ENCODE measurements at places on chromosomes 1 and 21.

GRCh38 chr1:176073524-176074157 is 133.4 kb downstream of the COP1 start:
- no peak for DNase-seq

DNA sequence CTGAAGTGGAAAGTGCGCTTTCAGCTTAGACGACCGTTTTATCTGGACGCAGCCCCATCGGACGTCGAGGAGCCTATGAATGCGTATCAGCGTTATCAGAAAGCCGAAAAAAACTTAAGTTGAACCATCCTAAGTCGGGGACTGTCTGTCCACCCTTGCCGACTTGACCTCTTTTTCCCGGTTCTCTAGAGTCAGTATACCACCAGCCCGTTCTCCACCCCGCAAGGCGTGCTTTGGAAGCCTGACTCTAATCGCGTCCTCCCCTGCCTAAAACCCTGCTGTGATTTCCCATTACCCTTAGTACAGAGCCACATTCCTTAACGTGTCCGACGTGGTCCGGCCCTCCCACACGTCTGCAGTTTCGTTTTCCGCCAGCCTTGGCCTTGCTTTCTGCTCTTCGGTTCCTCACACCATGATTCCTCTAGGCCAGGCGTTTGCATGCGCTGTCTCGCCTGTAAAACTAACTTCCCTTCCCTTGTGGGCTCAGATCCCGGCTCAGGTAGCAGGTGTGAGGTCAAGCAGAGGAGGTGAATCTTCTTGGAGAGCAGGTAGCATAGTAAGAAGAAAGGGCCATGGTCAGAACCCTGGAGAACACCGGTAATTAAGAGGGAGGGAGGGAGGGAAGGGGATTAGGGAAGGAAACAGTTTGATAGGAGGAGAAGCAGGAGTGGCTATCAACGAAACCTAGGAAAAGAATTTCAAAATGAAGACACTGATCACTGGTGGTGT is 865 bp downstream of the ADPRS start:
- DNase-seq: no peak

- DNase-seq: no peak
Measured at GRCh38 chr1:20381045-20381641, 90.5 kb downstream of the VWA5B1 start.

- DNase-seq: no peak
Measured at GRCh38 chr1:119715542-119715941, 3.8 kb downstream of the PHGDH start.

DNA sequence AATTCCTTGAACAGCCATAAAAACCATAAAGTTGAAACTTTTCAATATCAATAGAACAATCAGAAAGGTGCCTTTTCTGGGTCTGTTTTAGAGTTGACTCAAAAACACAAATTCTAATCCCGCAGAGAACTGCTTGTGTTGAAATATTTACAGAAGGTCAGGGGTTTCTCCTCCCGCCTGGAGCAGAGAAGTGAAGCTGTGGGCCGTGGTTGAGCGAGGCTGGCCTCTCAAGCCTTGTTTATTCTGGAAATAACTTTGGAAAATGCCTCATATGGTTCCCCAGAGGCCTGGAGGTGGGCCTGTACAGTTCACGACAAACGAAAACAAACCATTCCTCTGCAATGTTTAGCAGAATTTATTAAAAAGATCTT is 90.8 kb upstream of the ERRFI1 start:
- DNase-seq: no peak

DNA sequence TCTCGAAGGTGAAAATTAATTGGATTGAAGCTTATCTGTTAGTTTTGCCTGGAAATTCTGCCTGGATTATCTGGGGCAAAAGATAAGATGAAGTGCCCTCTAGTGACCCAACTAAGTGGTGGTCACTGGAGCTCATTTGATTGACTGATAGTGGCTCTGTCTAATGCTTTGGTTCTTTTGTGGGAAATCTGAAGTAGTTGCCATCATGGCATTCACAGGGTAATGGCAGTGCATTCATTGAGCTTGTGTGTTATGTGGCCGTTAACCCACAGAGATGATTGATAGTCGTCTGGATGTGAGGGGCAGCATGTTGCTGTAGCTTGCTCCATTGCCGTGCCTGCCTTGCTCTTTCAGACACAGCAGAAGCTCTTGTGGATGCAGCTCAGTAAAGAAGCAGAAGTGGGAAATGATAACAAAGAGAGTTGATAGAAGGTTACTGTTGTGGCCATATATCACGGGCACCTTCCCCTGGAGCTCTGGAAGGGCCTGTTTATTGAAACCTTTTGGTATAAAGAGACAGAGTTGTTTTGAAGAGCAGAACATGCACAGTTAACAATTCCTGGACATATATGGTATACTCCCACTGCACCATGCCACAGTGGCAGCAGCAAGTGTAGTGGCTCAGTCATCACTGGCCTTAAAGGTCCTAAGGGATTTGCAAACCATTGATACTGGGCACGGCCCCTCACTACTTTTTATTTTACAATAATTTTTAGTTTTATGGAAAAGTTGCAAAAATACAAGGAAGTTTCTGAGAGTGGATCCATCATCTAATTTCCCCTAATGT is 42.0 kb downstream of the CXADR start:
- no peak for DNase-seq

DNA sequence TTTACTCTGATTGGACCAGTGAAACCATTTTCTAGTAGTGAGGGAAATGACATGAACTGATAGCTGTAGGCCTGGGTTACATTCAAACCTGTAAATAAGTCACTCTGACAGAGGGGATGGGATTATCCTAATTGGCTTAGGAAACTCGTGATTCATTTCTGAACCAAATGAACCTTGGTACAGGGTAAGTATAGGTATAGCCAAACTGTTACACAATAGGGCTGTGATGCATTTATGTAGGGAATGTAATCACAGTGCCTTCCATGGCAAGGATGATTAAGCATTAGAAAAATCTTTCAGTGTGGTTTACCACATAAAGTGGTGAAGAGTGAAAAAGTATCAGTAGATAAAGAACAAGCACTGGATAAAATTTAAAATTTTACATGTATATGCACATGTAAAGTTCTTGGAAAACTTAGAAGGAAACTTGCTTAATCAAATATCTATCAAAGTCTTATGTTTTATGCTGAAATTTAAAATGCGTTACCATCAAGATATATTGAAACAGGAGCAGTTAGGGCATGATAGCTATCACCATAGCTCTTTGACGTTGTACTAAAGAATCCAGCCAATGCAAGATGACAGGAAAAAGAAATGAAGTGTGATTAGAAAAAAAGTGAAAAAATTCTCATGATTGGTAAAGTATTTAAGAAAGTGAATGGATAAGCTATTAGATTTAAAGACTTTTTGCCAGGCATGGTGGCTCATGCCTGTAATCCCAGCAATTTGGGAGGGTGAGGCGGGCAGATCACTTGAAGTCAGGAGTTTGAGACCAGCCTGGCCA is 63.0 kb downstream of the RABGAP1L start:
- no peak for DNase-seq

DNA sequence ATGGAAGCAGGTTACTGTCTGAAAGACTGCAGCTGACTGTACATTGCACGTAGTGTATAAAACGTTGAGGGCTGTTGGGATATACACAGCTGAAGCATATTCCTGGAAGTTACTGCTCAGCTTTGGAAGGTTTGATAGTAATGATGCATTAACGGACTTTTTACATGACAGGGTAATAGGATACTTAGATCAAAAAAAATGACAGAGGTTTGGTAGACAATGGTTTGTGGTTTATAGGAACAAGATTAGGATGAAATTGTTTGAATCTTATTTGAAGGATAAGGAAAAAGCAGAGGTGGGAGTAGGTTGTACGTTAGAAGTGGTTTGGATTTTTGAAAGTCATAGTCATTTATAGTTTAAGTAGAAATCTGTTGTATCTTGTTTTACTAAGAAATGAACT is 33.0 kb downstream of the ADGRL2 start:
- DNase-seq: no peak

DNA sequence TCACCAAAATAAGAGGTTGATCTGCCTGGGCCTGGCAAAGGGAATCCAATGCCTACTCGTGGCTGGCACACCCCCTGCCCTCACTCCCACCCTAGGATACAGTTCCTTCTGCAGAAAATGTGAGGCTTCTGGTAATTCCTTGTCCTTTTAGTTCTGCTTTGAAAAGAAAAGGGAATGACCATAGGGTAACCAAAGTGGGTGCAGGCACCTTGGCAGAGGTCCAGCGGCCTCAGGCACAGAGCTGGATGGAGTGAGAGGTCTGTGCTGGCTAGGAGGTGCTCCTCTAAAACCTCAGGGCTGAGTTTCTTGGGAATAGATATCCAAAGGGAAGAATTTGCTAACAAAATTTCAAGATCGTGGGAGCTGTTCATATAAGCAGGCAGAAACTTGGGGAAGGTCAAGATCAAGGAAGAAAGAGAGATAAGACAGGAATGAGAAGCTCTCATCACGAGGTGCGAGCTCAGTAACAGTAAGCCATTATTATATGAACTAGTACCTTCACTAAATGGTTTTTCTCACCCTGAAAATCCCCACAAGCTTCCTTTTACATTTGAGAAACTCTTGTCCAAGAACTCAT is 293.1 kb upstream of the LYPLAL1 start:
- DNase-seq: no peak

- no peak for DNase-seq
Measured at GRCh38 chr1:78370779-78371482, 119.8 kb upstream of the PTGFR start.

- no peak for DNase-seq
Measured at GRCh38 chr1:88230126-88230525, 453.9 kb upstream of the PKN2 start.

DNA sequence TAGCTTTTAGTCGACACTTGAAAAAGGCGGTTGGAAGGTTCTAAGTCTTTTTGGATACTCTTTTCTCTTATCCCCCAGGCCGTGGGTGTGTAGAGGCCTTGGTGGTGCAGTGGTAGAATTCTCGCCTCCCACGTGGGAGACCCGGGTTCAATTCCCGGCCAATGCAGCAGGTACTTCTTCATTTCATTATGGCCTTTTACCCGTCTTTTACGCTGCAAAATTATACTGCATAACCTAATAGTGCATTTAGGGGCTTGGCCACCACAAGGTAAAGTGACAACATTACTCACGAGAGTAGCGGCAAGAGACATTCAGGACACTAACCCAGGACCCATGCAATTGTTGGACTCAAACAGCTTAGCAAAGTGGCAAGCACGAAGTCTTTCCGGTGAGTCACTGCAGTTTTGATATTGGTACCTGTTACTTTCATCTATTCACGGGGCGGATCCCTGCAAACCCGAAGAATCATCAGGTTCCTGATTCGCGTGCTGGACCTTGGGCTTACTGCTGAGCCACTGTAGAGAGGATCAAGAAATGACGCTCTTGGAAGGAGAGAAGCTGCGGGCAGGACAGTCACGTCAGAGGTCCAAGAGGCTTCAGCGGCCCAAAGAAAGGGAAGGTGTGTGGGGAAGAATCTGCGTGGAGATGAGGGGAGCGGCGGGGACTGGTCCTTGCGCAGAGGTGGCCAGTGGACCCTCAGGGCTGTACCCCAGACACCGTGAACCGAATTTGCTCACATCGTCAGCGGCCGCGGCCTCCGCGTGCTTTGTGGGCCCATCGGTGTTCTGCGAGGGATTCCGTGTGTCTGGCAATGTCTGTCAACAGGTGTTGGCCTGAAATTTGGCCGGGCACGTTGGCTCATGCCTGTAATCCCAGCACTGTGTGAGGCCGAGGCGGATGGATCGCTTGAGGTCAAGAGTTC is 12.9 kb upstream of the RNU1-4 start:
- peak; percentile 51 for DNase-seq

DNA sequence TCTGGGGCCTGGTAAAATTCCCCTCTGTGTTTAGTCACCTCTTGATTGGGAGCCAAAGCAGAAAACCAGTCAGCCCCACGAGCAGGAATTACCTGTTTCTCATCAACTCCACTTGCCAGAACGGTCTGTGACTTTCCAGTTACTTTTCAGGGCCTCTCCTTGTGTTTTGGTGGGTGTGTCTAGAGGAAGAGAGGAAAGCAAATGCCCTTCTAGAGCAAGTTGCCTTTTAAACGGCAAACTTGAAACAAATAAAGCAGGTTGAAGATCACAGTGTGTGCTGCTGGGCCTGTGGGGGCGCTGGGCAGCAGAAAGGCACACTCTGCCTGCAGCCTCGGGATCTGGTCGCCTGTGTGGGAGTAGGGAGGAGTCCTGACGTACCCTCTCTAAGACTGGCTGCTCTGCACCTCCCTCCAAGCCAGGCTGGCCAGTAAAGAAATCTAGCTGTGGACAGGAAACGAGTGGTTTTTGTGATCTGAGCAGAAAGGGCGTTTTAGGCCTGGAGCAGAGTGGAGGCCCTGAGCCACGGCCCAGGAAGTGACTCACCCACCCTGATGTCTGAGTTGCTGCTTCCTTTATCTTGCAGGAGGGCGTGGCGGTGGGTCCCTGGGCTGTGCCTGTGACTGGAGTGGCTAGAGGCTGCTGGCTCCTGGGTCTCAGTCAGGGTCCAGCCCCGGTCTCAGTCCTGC is 11.1 kb upstream of the S100A11 start:
- peak; percentile 70 for DNase-seq

- DNase-seq: no peak
Measured at GRCh38 chr1:71488555-71489252, 407.9 kb upstream of the ZRANB2 start.

DNA sequence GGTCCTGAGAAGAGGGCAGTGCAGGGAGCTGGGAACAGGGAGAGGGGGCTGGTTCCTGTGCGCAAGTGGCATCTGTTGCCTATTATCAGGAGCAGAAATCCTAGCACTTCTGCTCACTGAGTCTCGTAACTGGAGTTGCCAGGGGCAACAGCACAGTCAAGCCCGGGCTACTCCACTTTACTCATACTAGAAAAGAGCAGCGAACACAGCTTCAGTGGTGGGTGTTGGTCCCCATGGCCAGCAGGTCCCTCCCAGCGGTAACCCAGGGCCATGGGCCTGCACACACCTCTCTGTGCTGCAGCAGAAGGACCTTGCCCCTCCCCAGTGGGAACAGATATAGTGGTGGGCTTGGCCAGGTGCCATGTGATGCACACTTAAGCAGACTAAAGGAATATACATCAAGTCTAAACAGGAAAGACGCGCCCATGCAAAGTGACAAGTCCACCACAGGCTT is 8.5 kb downstream of the PYCR2 start:
- no peak for DNase-seq

- DNase-seq: no peak
Measured at GRCh38 chr1:172637522-172637921, 21.4 kb upstream of the FASLG start.

GRCh38 chr1:211613108-211613947 is 34.4 kb upstream of the SLC30A1 start:
- DNase-seq: no peak
